CD4-positive, alpha-beta T cell treated with Interleukin-6 at 100 ng/mL for 8 hours (primary cell): ENCODE measurements at places on chromosomes 6 and 20.
A peak's percentile ranks its signal among the peaks of the same experiment; 100 is the strongest.

GRCh38 chr6:160356074-160356744 is 8.0 kb downstream of the SLC22A3 start:
- DNase-seq: no peak

GRCh38 chr6:80586242-80586641 is 479.8 kb downstream of the BCKDHB start:
- no peak for DNase-seq

GRCh38 chr20:1489764-1490436 is 1.3 kb downstream of the SIRPB2 start:
- DNase-seq: no peak

DNA sequence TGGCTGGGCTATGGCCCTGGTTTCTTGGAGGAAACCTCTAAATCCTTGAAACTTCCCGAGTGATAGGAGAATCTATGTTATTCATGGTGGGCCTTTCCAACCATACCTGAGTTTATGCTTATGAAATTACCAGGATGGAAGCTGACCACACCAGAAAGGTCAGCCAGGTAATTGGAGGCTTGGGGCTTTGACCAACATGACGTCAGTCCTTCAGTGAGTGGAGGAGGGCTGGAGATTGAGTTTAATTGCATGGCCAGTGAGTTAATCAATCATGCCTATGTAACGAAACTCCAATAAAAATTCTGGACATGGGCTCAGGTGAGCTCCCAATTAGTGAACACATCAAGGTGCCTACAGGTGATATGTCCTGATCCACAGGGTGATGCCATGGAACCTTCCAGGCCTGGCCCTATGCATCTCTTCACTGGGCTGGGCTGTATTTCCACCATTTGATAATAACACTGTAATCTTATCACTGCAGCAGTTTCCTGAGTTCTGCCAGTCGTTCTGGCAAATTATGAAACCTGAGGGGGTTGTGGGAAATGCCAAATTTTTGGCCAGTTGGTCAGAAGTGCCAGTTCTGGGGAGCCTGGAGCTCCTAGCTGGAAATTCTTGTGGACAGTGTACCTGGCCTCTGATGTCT is 106.5 kb downstream of the CDH26 start:
- DNase-seq: no peak

DNA sequence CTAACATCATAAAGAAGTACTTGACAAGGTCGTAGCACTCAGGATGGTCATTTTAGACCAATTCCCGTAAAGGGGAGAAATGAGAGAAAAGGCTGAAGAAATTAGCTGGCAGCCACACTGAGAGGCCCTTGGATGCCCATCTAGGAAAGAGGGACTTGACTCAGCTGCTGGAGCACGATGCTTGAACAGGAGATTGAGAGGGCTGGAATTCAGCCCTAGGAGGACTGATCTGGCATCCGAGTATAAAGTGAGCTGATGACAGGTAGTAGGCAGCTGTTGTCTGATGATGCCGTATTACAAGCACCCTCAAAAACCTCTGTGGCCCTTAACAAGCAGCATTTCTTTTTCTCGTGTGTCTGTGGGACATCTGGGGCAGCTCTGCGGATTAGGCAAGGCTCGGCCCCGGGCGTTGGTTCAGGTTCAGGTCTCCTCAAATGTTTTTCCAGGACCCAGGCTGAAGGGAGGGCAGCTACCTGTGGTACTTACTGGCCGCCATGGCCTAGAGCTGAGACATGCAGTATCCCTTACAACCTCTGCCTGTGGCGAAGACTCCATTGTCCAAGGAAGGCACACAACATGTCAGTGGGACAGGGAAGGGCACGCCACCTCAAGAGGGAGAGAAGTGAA is 219.6 kb upstream of the SNX9 start:
- DNase-seq: no peak

DNA sequence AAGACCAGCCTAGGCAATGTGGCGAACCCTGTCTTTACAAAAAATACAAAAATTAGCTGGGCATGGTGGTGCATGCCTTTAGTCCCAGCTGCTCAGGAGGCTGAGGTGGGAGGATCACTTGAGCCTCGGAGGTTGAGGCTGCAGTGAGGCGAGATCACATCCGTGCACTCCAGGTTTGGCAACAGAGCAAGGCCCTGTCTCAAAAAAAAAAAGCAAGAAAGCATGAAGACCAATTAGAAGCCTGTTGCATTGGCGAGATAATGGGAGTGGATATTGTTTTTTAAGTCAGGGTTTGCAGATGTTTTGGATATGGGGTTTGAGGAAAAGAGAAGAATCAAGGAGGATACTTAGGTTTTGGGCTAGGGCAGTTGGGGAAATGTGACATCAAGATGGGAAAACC is 5.2 kb downstream of the QRSL1 start:
- DNase-seq: no peak

- no peak for DNase-seq
Observed at GRCh38 chr6:167105060-167105459, 17.8 kb upstream of the CCR6 start.

- DNase-seq: no peak
Observed at GRCh38 chr6:152701081-152701862, 3.6 kb downstream of the MYCT1 start.

DNA sequence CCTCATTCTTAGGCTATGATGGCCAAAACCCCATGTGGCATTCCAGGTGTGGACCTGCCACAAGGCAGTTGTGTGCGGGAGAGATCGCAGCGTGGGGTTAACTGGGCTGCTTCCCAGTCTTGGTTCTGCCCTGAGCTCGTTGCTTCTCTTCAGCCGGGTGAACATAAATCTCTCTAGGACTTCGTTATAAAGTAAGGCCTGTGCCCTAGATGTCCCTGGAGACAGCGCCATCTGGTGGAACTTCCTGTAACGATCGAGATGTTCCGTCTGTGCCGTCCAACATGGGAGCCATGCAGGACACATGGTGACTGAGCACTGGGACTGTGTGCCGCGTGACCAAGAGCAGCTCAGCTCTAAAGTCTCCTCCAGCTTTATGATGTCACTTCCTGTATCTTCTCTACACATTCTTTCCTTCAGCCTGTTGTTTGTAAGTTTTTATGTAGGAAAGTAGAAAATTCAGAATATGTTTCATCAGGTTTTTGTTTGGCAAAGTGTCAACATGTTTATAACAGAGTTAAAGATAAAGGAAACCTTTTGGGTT is 26.8 kb upstream of the RPP40 start:
- peak; percentile 46 for DNase-seq

GRCh38 chr6:63997221-63997620 is 361.6 kb downstream of the PHF3 start:
- no peak for DNase-seq

DNA sequence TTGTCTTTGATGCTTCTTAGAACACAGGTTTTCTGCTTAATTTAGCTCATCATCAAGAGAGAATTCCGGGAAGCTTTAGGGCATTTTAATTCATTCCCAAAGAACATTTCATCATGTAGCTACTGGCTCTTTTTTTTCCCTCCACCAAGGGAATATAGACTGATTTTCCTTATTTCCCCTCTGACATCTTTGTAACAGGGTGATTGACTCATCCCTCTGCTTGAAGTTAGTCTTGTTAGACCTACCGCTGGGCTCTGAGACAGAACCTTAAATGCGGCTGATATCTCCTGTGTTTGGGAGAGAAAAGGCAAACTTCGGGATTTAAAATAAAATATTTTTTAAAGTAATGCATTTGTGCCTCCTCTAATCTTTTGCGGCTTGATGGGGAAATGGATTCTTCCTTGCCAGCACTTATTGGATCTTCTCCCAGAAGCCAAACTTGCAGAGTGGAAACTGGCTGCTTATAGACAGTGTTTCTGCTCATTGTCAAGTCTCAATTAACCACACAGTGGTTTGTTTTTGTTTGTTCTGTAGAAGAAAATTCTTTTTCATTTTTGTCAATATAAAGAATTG is 272.7 kb upstream of the PLCB4 start:
- DNase-seq: no peak

DNA sequence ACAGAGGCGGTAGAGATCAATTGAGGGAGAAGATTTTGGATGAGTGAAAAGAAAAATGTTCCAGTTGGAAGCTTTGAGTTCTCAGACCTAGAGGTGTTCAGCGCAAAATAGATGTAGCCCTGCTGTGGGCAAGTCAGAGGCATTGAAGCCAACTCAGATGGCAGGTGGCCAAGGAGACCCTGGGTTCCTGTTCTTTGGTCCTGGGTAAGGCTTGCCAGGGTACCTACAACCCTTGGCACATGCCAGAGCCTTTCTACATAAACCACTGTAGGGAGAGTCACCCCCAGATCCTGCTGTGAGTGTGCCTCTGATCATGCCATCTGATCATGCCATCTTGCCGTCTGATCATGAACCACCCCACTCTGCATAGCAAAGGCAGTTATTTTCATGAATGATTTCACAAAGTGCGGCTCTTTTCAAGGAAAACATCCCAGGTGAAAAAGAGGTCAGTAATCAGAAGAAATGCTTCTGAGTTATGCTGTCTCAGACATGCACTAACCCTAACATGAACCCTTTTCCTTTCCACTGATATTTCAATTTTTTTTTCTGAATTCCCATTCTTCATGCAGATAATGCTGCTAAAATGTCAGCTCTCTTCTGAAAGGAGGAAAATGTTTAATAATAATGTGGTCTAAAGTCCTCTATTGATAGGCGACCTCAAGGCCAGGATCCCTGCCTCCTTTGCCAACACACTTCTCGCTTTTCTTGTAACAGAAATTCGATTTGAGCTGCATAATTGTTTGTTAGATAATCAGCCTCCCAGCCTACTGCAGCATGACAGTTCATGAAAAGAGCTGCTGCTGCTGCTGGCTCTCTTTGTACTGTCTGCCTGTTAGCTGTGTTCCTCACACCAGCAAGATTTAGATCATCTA is 153.6 kb downstream of the MTHFD1L start:
- no peak for DNase-seq

GRCh38 chr6:23413327-23414050 is 712.5 kb upstream of the NRSN1 start:
- no peak for DNase-seq

DNA sequence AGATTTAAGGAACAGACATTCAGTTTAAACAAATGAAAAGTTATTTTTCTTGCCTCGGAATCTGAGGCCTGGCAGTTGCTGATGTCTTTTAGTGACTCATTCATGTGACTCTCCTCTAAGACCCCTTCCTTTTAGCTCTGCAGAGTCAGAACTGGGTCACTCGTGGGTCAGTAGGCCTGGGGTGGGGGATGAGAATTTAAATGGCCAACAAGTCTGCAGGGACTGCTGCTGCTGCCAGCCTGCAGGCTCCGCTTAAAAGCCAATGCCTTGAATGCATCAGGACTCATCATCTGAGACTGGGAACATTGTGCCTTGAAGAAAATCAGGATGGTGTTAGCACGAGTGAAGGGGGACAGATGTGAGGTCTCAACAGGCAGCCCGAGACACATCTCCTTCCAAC is 404.3 kb downstream of the CDH26 start:
- DNase-seq: no peak

DNA sequence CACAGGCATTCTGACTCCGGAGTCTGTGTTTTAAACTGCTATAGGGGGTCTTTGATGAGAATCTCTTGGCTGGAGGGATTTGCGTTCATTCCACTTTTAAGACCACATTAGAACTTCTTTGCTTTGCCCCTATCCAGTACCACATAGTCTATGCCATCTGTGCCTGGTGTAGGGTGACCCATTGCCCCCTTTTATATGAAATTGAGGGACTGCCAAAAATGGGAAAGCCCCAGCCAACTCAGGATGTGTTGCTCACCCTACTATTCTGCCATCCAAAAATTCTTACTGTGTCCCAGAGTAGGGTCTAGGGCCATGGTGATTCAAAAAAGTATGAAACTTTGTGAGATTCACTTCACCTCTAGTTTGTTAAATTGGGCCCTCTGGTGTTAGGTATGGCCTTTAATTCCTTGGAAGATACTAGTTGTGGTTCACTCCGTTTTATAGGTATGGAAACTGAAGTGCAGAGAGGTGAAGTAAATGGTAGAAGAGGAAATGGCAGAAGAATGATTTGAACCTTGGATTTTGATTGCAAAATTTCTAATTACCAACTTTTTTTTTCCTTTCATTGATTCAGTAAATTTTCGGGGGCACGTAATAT is 1.4 kb downstream of the PFDN4 start:
- no peak for DNase-seq

- DNase-seq: no peak
Observed at GRCh38 chr20:37426106-37426505, 80.2 kb downstream of the SRC start.

GRCh38 chr6:43045371-43045930 is 8.2 kb downstream of the CUL7 start:
- no peak for DNase-seq

DNA sequence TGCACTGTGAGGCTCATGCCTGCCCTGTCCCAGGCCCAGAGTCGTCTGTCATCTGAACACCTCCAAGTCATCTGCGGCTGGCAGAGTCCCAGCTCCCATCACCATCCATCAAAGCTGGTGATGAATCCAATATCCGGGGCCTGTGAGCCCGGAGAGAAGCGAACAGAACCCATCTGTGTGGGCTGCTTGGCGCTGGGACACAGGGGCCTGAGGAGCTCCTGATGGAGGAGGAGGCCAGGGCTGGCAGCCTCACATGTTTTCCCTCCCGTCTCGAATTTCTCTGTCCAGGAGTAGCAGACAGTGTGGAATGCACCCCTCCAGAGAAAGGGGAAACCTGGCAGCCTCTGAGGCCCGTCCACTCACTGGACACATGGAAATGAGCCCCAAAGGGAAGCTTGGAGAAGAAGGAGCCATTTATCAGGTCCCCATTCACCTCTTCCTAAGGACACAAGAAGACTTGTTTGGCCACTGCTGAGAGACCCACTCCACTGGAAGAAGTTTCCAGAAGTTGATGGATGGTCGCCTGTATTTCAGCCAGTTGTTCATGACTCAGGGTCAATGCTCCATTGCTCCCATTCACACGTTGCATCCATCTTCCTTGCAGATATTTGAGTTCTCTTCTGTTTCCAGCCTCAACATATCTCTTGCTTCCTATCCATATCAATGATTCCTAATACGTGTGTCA is 307.5 kb upstream of the SULF2 start:
- DNase-seq: no peak

DNA sequence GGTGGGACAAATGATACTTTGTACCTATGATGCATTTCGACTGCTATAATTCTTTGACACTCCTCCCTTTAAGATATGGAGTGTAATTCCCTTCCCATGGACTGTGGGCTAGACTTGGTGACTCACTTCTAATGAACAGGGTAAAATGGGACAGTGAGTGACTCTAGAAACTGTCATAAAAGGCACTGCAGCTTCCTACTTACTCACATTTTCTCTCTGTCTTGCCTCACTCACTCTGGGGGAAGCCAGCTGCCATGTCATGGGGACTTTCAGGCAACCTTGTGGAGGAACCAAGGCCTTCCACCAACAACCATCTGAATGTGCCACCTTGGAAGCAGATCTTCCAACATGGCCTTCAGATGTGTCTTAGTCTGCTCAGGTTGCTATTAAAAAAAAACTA is 12.9 kb upstream of the GFOD1 start:
- DNase-seq: no peak

GRCh38 chr6:25205629-25206028 is 73.5 kb upstream of the CARMIL1 start:
- DNase-seq: no peak

DNA sequence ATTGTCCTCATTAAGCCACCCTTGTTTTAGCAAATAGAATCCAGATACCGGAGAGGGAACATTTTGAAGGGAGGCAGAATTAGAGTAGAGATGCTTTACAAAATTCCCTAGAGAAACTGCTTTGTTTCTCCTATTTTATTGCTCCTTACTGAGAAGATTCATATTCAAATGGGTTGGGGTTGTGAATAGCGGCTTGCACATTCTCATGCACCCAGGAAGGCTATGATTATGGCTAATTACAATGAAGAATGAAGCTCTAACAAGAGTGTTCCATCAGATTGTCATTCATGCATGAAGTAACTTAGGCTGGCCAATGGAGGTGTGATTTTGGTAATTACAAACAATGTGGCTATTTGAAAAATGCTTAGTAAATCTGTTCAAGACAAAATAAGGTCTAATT is 129.6 kb downstream of the PACRG start:
- DNase-seq: no peak
